ENCODE measurements at places on chromosomes 4 and X.
A peak's percentile ranks its signal among the peaks of the same experiment; 100 is the strongest.

DNA sequence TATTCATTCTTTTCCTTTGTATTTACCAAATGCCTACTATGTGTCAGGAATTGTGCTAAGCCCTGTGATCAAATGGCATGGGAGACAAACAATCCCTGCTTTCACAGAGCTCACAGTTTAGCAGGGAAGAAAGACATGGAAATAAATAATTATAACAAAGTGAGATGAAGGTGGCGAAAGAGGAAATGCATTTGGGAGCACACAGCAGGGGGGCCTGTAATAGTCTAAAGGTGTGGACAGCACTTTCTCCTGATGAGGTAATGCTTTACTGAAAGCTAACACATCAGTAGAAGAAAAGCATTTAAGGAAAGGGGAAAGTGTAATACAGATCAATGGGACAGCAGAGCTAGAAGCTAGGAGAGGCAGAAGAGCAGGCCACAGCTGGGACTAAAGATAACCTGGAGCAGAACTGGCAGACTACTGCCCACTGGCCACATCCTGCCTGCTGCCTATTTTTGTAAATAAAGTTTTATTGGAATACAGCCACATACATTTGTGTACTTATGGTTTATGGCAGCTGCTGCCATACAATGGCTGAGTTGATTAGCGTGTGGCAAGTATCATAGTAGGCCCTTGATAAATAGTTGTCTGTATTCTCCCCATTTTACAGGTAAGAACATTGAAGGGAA, 67.1 kb upstream of the TAPT1 start:
- DNase-seq: no peak

GRCh38 chr4:7770224-7771050, 169.2 kb downstream of the AFAP1 start:
- DNase-seq: peak; percentile 36

GRCh38 chr4:119040694-119041185, 94.9 kb upstream of the MYOZ2 start:
- peak; percentile 85 for DNase-seq

DNA sequence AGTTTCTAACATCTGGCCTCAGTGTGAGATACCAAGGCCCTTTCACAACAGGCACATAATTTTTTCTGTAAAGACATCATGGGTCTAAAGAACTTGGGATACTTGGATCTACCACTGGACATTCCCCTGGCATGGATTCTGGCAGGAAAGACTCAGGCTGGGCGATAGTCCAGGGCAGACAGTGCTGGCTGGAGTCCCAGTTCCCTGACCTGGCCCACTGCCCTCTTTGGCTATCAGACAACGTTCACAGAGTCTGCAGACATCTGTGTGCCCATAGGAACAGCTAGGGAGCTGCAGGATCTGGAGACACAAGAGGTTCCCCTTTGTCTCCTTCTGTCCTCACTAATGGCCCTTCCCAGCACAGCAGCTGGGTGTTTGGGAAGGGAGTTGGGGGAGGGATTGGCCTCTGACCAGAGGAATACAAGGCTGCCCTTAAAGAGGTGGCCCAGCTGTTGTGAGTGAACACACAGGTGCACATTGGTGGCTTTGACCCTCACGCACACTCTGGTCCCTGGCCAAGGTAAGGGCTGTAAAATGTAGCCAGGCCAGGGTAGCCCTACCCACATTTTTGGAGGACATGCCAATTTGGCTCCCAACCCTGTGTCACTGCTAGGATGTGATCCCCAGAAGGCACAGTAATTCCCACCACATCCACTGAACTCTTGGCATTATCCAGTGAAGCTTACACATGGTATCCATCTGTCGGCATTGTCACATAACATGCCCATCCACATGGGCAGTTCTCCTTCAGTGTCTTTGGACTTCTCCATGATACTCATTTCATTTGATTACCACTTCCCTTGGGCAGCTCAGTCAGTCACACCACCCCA, 72.3 kb downstream of the SOX3 start:
- peak; percentile 67 for DNase-seq

DNA sequence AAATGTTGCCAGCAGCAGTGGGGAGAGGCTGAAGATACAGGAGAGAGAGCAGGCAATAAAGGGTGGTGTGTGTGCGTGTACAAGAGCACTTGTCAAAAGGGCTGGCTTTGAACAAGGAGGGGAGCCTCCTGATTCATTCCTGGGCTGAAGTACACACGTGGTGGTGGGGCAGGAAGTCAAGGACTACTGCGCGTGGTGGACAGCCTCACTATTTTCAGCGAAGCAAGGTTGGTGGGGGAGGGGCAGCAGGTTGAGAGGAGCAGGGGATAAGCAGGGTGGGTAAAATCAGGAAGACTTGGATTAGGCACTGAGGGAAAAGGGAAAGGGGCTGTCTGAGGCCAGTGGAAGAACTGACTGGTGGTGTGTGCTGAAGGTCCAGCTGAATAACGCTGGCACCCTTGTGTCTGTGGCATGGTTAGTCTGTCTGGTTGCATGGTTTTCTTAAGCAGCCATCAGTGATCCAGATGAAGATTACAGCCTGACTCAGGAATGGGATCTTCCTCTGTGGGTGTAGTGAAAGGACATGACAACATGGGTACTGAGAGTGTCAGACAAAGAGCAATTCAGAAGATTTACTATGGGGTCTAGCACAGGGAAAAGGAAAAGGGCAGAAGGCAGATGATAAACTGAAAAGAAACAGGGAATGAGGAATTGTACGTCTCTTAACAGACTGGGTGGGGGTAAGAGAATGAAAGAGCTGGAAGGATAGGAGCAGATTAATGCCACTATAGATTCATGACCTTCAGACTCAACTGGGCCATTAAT, 149.8 kb downstream of the CHM start:
- no peak for DNase-seq

GRCh38 chr4:141389649-141390048, 169.0 kb downstream of the ZNF330 start:
- DNase-seq: no peak

- DNase-seq: peak; percentile 91
Measured at GRCh38 chr4:185425647-185426352, at the start of gene UFSP2. UFSP2 (minus strand) TSS chr4:185425964; CDS start chr4:185425868, 96 bp downstream.

- DNase-seq: peak; percentile 11
Measured at GRCh38 chr4:79450053-79450452, 42.0 kb upstream of the GK2 start.

DNA sequence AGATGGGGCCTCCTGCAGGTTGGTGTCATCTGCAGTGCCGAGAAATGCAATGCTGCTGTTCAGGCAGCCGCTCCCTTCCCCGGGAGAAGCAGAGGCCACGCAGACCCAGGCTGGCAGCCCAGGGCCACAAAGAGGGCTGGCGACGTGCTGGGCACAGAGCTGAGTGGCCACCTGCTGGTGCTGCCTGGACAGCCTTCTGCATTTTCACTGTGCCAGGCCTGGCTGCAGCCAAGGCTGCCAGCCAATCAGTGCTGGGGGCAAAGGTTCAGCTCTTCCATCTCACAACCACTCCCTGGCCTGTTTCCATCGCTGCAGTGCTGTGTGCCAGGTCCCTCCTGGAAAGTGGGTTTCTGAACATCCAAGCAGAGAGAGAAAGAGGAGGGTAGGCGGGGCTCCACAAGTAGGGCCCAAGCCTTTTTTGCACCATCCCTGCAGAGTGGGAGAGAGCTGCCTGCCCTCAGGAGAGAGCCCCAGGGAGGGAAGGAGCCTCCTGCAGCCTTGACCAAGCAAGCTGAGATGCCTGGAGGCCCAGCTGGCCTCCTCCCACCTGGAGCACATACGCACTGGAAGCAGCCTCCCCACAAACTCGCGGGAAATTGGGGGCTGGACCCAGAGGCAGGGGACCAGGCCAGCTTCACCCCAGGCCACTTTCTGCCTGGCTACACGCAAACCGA, 20.1 kb downstream of the ADRA2C start:
- peak; percentile 52 for DNase-seq

- DNase-seq: peak; percentile 83
Measured at GRCh38 chr4:76948443-76949275, 893 bp upstream of the SEPTIN11 start.

DNA sequence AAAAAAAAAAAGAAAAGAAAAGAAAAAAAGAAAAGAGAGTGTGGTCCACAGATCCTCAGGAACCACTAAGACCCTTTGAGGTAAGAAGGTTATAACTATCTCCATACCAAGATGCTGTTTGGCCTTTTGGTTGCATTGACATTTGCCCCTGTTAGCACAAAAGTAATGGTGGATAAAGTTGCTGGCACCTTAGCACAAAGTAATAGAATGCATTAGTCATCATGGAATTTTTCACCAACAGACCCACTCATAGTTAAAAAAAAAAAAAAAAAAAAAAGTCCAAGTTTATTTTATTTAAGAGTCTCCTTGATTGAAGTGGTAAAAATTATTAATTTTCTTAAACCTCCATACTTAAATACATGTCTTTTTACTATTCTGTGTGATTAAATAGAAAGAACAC, 78.4 kb upstream of the RBPJ start:
- peak; percentile 53 for DNase-seq

- DNase-seq: no peak
Measured at GRCh38 chr4:1763070-1763549, 30.0 kb upstream of the FGFR3 start.

GRCh38 chr4:185307136-185307950, 88.4 kb downstream of the LRP2BP start:
- DNase-seq: peak; percentile 32

DNA sequence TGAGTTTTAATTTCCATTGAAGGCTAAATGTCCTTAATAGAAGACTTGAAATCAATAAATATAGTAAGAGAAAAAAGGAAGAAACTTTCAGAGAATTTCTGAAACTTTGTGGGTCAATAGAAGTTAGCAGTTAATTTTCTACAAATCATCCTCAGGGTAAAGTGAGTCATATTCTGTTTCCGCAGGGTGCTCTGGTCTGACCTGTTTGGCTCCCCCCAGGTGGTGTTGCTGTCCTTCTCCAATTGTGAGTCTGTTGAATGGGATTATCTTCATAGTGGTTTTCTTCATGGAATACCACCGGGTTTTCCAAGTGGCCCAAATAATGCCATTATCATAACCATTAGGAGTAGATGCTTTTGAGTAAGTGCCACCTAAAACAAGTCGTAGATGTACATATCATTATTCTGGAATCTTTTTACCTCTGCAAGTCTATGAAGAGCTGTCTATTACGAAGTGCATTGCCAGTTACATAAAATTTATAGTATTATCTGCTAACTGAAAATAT, 7.7 kb downstream of the FGG start:
- no peak for DNase-seq

DNA sequence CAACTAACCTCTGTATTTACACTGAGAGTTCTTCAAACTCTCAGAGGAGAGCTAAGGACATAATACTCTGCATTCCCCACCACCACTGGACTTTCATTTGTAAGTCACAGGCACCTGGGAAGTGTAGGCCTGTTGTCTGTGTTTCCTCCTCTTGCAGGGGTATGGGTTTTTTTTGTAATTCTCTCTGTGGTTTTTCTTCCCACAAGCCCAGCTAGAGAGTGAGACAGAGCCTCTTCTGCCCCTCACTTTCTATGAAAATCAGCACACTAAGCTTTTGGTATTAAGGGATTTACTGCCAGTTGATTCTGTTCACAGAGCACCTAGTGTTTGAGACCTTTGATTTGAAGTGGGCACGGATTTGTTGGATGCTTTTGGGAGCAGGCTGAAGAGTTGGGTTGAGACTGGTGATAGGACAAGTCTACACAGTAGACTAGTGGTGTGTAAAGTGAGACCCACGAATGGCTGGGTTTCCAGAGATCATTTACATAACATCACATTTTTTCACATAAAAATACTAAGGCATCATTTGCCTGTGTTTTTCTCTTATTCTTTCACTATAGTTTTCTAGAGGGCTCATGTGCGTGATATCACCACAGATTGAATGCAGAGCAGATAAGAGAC, 28.9 kb upstream of the WDR17 start:
- DNase-seq: no peak

DNA sequence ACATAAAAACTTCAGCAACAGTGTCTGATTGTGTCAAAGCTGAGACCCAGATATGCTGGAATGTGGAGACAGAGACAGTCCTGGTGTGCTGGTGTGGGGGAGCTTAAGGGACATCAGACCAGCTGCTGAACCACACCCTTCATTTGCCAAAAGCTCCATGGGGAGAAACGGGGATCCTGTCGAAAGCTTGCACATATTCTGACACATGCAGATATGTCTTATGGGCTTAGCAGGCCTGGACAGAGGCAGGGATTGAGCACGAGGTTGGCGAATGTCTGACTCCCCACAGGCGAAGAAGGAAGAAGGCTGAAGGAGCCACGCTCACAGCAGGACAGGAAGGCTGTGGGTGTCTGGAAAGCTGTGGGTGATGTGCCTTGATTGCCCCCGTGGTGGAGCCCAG, 72.1 kb upstream of the ACSL1 start:
- no peak for DNase-seq

GRCh38 chrX:150257353-150258175, 105.6 kb upstream of the MAMLD1 start:
- no peak for DNase-seq

DNA sequence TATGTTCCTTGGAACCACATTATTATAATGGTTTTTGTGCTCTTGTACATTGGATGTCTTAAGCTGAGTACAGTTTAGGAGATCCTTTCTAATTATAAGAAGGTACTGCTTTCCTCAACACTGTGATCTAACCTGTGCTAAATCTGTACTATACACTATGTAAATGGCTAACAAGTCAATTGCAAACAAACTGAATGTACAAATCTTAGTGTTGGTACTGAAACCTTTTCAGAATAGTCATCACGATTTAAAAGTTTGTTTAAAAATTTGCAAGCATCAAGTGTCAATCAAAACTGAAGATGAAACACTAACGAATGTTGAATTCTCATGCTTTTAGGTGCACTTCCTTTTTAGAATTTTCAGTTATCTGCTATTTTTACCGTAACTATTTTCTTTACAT, 2090.4 kb upstream of the TENM3 start:
- DNase-seq: no peak

- DNase-seq: no peak
Measured at GRCh38 chrX:17435476-17435875, 60.5 kb downstream of the NHS start.

- DNase-seq: peak; percentile 50
Measured at GRCh38 chr4:985123-985830, 1.6 kb upstream of the IDUA start.

DNA sequence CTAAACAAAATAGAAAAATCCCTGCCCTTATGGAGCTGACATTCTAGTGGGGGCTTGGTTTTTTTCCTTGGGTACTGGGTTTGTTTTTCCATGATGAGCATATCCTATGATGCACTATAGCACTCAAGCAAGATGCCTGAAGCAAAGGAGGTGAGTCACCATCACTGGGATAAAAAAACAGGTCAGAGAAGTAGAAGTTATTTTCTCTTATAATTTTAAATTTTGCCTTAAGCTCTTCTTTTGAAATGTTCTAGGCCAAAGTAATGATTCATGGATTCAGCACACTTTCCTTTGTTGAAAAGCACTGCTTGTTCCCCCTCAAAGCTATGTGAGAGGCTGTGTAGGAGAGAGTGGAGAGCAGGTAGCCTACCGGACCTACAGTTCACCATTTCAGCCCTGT, 15.2 kb upstream of the CXCL2 start:
- peak; percentile 54 for DNase-seq

DNA sequence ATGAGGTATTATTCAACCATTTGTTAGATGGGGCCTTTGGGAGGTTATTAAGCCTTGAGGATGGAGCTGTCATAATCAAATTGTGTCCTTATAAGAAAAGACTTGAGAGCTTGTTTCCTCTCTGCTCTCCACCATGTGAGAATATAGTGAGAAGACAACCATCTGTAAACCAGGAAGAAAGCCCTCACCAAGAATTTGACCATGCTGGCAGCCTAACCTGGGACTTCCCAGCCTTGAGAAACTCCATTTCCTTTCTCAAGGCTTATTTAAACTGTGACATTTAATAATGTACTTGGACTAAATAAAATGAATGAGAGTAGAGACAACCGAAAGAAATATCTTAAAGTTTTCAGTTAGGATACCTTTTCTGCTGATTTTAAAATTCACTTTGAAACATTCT, 83.7 kb upstream of the GC start:
- no peak for DNase-seq

- peak; percentile 17 for DNase-seq
Measured at GRCh38 chr4:156313497-156313896, 359.8 kb upstream of the CTSO start.

Measured in astrocyte of the hippocampus (primary cell).